ENCODE measurements at places on chromosomes 12 and 14. TPM values are rescaled to one million over a fixed set of nuclear protein-coding genes. Genes with fewer than 3 reads are reported as not detected.

The DPPA3 gene
- total RNA-seq = not detected

DNA sequence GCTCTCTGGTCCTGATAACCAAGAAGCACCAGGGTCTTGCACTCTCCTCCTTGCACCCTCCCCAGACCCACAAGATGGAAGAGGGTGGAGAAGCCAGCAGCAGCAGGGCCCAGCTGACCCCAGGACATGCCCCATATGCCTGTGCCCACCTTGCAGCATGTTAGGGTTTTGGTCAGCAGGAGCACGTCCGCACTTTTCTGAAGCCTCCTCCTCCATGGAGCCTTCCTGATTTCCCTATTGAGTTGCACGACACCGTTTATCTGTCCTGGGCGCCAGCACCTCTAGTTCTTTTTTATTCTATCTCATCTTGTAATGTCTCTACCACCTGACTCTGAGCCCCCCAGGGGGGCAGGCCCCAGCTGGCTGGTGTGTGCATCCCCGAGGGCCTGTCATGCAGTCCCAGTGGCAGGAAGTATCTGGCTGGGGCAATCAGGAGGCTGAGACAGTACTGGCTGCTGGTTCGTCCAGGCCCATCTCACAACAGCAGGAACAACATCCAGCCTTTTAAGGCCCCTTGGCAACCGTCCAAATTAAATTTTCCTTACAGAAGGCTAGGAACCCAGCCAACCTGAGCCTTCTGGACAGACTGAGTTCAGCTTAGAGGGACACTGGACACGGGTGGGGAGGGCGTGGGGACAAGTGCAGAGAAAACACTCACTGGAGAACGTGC lies 39.6 kb downstream of the CCDC85C start:
- peak; percentile 80 for DNase-seq

DNA sequence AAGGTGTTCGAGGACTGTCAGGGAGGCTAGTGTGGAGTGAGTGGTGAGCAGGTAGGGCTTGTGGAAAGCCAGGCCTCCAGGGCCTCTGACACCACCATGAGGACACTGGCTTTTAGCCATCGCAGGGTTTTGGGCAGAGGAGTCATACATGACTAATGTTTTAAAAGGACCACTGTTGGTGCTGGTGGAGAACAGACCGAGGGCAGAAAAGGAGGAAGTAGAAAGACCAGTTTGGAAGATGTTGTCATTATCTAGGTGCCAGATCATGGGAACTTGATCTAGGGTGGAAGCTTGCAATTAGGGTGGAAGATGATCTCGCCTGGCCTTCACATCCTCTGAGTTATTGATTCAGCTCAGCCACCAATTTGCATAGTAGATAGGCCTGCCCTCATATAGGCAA lies 144.2 kb downstream of the C12orf75 start:
- DNase-seq = peak; percentile 45

The GATC gene
- 18.2 TPM for total RNA-seq

The C12orf54 gene
- total RNA-seq = not detected

DNA sequence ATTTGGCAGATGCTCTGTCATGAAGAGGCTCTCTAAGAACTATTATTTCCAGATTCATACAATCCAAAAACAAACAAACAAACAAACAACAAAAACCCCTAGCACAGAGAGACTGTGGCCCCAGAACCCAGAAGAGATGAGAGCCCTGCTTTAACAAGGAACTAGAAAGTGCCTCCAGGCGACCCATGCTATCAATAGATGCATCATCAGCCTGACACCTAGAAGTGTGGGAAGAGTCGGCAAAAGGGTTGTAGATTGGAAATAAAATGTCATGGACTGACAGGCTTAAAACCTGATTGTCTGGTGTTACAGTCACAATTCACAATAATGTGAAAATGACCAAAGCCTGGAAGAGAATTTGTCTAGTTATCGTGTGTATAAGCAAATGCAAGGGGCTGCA lies 50.6 kb upstream of the FLRT2 start:
- no peak for DNase-seq

GRCh38 chr12:26122061-26122680 lies 2.7 kb downstream of the BHLHE41 start:
- DNase-seq = no peak

The KCNC2 gene
- total RNA-seq = not detected

- peak; percentile 51 for DNase-seq
Measured at GRCh38 chr14:72948481-72949138, 22.3 kb downstream of the DCAF4 start.

DNA sequence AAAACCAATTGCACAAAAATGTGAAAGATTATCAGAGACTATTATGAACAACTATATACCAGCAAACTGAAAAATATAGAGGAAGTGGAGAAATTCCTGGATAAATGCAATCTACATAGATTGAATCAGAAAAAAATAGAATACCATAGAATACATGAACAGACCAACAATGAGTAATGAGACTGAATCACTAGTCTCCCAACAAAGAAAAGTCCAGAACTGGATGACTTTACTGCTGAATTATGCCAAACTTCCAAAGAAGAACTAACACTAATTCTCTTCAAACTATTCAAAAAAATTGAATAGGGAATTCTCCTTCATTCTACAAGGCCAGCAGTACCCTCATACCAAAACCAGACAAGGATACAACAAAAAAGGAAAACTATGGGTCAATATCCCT lies 60.6 kb downstream of the GUCY2C start:
- DNase-seq = peak; percentile 46

The ALX1 gene
- not detected for total RNA-seq

The PTPN21 gene
- total RNA-seq = 9.2 TPM

The TAS2R14 gene
- total RNA-seq = 2.1 TPM

The CIDEB gene
- total RNA-seq = 0.51 TPM

- DNase-seq = peak; percentile 49
Measured at GRCh38 chr14:67370830-67371229, 10.7 kb downstream of the EIF2S1 start.

DNA sequence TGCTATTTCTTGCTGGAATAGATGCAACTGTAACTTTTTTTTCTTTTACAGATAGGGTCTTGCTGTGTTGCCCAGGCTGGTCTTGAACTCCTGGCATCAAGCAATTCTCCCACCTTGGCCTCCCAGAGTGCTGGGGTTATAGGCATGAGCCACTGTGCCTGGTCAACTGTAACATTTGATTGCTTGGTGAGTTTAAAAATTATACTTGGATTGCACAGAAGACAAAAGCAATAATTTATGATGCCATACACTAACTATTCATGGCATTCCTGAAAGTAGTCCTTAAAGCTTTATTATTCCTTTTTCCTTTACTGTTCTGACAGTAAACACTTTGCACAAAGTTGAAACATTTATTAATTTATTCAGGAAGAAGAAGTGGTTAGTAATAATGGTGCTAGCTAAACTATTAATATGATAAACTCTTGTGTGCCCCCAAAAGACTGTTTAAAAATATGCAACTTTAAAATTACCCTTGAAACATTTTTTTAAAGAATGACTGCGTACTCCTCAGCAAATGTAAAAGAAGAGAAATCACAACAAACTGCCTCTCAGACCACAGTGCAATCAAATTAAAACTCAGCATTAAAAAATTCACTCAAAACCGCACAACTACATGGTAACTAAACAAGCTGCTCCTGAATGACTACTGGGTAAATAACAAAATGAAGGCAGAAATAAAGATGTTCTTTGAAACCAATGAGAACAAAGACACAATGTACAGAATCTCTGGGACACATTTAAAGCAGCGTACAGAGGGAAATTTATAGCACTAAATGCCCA lies 8.3 kb downstream of the PTPRB start:
- peak; percentile 36 for DNase-seq

The ANG gene
- 5.1 TPM for total RNA-seq

The EMC9 gene
- 12.3 TPM for total RNA-seq

The RNU4-1 gene
- total RNA-seq = under 0.01 TPM

DNA sequence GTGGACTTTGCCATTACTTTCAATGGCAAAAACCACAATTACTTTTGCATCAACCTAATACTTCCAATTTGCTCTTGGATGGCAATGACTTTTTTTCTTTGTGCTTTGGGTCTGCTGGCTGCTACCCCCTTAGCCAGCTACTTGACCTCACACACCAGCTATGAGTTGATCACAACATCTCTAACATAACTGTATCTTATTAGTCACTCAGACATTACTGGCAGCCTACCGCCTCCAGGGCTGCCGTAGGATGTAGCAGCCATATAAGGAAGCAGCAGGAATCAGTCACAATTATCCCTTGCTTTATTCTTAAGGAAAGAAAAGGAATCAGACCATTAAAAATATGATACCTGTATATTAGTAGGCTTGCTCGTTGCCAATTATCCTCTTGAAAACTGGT lies 260.5 kb downstream of the ADAMTS20 start:
- DNase-seq = peak; percentile 38

The DNAI7 gene
- 0.17 TPM for total RNA-seq

GRCh38 chr12:131603939-131604795 lies 106.7 kb upstream of the SFSWAP start:
- no peak for DNase-seq
